ENCODE measurements at places on chromosomes 3 and 15.

GRCh38 chr3:197305854-197306253 is 7.4 kb upstream of the DLG1 start:
- DNase-seq = no peak

- DNase-seq = no peak
These were observed 29.6 kb downstream of the SEC61A1 start for GRCh38 chr3:128081846-128082245.

- DNase-seq = no peak
These were observed 7.5 kb upstream of the PPP1R14D start for GRCh38 chr15:40836020-40836419.

- no peak for DNase-seq
These were observed 405.9 kb downstream of the LPP start for GRCh38 chr3:188559856-188560255.

GRCh38 chr15:93997071-93997658 is 234.2 kb upstream of the MCTP2 start:
- no peak for DNase-seq

DNA sequence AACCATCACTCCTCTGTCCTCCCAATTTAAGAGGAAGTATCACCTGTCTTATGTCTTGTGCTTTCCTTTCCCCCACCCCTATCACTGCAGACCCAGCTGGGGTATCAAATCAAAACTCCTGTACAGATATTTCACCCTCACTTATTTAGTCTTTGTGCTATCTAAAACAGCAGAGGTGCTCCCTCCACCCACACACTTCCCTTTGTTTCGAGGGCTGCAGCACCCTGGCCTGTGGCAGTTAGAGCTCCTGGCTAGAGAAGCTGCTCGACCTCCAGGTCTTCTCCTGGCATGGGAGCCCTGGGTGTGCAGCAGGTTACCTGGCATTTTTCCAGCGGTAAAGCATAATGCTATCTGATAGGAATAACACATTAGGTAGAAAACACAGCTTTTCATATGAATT is 181.4 kb upstream of the BCL6 start:
- no peak for DNase-seq

- no peak for DNase-seq
These were observed 37.4 kb downstream of the FGF7 start for GRCh38 chr15:49460411-49460941.

DNA sequence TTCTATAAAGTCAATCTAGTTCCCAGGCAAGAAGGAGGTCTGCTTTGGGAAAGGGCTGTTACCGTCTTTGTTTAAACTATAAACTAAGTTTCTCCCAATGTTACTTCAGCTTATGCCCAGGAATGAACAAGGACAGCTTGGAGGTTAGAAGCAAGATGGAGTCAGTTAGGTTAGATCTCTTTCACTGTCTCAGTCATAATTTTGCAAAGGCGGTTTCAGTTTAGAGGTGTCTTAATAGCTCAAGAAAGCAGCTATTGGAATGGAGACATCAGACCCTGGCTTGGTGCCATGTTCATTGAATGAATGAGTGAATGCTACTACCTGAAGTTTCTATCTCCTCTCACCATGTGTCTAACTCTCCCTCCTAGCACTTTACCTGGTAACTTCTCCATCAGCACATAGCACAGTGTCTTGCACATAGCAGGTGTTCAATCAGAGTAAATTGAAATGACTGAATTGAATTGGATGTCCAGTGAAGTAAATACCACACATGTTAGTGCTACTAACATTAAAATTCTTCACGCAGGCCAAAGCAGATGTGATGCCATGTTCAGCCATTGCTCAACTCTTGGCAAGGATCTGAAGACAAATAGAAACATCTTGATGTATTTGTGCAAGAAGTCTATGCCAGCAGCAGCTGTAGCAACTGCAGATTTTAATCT is 28.2 kb downstream of the CLEC3B start:
- no peak for DNase-seq

- no peak for DNase-seq
These were observed 241.8 kb upstream of the LRTM1 start for GRCh38 chr3:55169608-55170072.

- DNase-seq = peak; percentile 38
These were observed 85.3 kb upstream of the MBNL1 start for GRCh38 chr3:152183473-152183872.

GRCh38 chr3:127785711-127786265 is 36.5 kb downstream of the MGLL start:
- DNase-seq = no peak
